ENCODE measurements at places on chromosomes 3 and 15. TPM values are rescaled to one million over a fixed set of nuclear protein-coding genes. Genes with fewer than 3 reads are reported as not detected.

IL17RD gene
- total RNA-seq: 0.98 TPM

SLC9A9 gene
- total RNA-seq: 0.98 TPM

NAA80 gene
- total RNA-seq: 10.8 TPM

OR4F6 gene
- total RNA-seq: not detected

ASB14 gene
- not detected for total RNA-seq

CHRD gene
- under 0.01 TPM for total RNA-seq

ALPK3 gene
- 69.8 TPM for total RNA-seq

ADAMTS7 gene
- total RNA-seq: 40.9 TPM

FAM107A gene
- 16.0 TPM for total RNA-seq

Data from vein endothelial cell (primary cell).